ENCODE measurements at places on chromosomes 6 and 20. TPM values are rescaled to one million over a fixed set of nuclear protein-coding genes. Genes with fewer than 3 reads are reported as not detected.

DNA sequence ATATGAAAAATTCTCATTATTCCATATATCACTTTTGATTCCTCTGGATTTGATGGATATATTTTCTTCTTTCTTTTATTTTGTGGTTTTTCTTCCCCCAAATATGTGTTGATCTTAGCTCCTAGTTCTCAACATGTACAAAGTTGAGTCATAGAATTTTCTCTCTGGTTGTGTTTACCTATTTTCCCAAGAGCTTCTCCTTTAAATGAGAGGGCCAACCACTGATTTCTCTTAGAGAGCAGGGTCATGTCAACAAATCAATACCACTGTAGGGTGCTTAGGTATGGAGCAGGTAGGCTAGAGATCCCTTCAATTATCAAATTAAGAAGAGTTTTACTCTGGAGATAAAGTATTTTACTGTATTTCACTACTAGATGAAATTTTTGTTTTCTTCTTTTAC is 145.7 kb downstream of the BMP5 start:
- DNase-seq, result no peak

DNA sequence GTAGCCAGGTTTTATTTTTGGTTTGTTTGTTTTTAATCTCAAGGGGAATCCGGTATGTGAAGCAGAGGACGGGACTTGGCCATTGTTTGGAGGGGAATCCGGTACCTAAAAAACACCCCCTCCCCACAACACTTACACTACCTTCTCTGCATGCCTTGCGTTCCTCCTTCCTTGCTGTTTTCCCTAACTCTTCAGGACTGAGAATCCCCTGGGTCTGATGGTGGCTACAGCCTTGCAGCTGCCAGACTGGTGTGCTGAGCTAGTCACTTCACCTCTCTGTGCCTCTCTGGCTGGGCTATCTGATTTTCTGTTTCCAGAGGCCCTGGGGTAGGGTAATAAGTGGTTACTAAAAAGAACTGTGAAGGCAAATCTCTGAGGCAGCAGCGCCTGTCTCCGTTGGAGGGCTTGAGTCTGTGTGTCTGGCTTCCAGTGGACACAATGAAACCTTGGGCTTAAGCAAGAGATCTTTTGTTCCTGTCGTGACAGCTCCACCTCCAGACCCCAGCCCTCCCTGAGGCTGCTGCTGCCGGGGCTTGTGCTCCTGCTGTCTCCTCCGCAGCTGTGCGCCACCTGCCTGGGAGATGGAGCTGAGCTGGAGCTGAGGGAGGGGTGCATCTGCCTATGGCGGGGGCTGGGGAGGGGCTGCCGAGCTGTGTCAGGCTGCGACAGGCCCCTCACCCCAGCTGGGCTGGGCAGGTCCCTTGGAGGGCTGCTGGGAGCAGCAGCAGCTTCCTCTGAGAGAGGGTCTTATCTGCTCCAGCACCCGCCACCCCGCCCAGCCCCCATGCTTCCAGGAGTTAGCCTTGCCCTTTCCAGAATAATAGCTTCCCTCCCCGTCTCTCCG is 65.8 kb upstream of the CCDC167 start:
- no peak for DNase-seq

DNA sequence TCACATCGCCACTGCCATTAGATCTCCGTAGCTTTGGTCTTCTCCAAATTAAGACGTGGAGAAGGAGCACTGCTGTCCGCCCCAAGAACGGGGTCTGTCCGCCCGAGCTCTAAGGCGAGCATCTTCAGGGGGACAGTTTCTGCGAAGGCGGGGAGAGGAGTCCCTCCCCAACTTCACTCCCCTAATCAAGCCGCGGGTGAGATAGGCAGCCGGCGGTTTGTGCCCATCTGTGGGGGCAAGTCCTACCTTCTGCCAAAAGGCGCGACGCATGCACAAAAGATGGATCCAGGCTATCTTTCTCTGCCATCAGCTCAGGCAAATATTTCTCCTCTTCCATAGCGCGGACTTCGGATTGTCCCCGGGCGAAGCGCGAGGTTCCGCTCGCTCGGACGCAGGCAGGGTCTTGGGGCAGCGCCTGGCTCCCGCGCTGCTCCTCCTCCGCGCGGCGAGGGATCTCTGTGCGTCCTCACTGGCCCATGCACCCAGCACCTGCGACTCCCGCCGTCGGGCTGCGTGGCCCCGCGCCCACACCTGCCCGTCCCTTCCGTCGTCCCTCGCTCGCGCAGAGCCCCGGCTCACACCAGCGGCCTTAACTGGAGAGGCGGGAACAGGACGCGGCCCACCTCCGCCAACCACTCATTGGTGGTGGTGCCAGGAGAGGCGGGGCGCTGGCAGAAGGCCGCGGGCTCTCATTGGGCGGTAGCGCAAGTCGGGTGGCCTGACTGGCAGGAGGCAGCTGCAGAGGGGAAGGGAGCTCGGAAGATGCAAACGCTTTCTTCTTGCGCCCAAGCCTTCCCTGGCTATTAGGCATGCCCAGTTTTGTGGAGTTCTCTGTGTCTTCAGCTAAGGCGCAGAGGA is at the start of gene KHDRBS2:
KHDRBS2 (minus strand) TSS at position 614 of the 858 bp plus-strand sequence.
- no peak for DNase-seq

GRCh38 chr6:21664314-21665109 is 71.0 kb downstream of the SOX4 start:
- DNase-seq, result no peak

DNA sequence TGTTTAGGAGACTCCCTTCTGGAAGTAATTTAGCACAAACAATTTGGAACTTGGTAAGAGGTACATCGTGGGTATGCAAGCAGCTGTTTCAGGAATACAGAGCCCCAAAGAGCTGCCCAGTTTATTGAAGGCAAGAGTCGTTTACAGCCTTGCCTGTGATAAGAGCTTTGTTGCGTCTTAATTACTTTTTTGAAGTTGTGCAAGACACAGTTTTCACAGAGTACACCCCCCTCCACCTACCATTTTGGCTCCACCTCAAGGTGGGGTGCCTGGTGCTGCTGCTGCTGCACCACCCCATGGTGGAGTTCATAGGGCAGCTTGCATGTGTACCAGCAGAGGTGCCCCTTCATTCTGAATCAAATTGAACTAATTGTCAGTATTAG is 296.1 kb downstream of the ZFAND3 start:
- DNase-seq, result no peak

DNA sequence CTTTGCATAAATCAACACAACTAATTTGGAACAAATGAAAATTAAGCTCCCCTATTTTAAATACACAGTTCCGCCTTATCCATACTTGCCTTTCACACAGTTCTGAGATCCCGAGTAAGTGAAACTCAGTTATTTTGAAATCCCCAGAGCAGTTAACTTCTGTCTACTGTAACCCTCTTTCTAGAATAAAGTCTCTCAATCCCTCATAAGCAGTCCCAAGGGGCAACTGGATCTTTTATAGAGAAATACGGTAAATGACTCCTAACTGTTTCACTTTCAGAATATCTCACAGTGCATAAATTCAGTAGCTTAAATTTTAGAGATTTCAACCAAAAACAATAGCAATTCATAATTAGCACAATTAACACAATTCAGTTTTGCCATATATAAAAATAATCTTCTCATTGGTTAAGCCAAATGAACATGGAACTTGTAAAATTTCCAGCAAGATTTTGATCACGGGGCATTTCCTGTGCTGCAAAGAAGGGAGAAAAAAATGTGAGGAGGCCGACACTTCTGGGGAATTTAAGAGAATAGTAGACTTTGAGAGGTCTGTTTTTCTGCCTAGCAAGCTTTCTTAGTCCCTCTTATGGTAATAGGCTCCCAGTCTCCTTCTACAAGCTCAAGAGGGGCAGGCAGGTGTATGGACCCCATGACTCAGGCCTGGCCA is 78.3 kb downstream of the KIF6 start:
- DNase-seq, result no peak

DNA sequence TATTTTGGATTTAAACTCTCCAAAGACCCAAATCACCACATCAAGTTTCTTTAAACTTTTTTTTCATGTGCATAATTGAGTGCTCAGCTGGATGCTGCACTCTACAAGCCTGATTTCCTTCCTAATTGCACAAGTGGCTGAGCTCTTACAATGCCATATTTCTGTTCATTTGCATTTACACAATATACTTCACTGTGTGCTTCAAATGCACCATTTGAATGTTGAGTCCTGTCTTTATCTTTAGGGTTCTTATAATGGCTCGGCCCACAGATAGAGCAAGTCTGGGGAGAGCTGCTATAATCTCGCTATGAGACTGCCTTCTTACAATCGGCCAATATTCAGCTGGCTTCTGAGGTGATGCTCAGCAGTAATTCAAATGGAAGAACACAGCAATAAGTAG is 200.6 kb upstream of the MAP3K7 start:
- DNase-seq, result no peak

GRCh38 chr6:129608886-129609537 is 101.0 kb downstream of the ARHGAP18 start:
- DNase-seq, result no peak

GRCh38 chr6:15715851-15716250 is 53.0 kb upstream of the DTNBP1 start:
- no peak for DNase-seq

The DSE gene
- total RNA-seq, result 6.0 TPM

The CFAP206 gene
- 0.25 TPM for total RNA-seq

The TREML2 gene
- 0.39 TPM for total RNA-seq

The COL9A1 gene
- total RNA-seq, result not detected
